ENCODE measurements at places on chromosomes 2 and 18.

GRCh38 chr2:143148757-143149156 lies 19.5 kb downstream of the ARHGAP15 start:
- no peak for DNase-seq

DNA sequence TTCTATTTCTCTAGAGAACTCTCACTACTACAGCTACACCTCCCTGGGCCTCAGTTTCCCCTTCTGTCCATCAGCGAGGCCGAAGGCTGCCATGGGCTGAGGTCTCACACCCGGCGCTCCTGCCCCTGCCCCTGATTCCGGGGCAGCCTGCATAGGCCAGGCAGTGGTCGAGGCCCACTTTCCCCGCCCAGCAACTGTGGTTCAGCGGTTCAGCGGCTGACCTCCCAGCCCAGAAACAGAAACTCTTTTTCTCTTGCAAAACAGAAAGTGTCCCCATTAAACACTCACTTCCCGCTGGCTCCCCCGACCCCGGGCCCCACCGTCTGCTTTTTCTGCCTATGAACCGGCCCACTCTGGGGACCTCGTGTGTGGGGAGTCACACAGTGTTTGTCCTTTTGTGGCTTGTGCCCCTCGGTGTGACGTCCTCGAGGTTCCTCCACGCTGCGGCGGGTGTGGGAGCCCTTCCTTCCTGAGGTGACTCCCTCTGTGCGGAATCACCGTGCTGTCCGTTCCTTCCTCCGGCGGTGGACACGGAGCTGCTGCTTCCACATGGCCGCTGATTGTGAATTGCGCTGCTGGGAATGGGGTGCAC lies 16.0 kb downstream of the PDCD1 start:
- no peak for DNase-seq

- no peak for DNase-seq
These were observed 297.0 kb upstream of the GULP1 start for GRCh38 chr2:187994464-187995331.

DNA sequence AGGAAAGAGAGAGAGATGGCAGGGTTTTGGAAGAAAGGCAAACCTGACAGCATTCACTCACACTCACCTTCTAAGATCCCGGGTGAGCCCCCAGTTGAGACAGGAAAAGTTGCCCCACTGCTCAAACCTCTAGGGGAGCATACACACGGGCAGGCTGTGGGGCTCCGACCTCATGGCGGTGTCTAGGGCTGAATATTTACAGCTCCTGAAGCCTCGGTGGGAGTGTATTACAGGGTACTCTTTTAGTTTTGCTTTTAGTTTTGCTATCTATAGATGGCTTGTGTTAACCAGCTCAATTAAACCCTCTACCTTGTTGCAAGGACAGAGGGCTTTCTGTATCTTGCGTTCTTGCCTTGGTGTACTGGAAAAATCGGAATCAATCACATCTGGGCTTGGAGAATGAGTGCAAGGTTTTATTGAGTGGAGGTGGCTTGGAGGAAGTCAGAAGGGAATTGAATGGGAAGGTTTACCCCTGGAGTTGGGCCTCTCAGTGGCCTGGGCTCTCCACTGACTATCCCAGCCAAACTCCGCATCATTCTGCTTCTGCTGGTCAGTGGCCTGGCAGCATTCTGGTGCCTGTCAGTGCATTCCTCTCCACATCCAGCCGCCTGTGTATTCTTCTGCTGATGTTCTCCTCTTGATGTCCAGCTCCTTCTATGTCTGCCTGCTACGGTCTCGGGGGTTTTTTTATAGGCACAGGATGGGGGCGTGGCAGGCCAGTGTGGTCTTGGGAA lies 10.1 kb upstream of the IFIH1 start:
- no peak for DNase-seq

DNA sequence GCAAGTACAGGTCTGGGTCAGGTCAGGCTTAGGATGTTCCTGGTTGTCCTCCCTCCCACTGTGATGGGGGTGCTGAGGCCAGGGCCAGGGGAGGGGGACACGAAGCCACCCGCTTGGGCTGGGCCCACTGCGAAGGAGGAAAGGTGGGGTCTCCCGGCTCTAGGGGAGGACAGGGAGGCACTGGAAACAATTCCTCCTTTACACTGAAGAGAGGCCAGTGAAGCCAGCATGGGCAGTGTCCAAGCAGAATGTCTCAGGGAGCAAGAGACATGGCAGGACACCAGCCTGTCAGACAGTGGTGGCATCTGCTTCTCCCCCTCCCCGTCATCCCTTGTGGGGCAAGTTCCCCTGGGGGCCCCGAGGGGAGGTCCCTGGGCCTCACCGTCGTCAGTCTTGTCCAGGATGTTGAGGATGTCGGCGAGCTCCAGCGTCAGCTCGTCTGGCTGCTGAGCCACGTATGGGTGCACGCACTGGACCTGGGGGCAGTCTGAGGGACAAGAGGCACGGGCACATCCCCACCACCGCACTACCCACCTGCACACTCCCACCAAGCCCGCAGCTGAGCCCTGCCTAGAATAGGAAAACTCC lies 10.8 kb downstream of the SNORC start:
- DNase-seq: no peak

DNA sequence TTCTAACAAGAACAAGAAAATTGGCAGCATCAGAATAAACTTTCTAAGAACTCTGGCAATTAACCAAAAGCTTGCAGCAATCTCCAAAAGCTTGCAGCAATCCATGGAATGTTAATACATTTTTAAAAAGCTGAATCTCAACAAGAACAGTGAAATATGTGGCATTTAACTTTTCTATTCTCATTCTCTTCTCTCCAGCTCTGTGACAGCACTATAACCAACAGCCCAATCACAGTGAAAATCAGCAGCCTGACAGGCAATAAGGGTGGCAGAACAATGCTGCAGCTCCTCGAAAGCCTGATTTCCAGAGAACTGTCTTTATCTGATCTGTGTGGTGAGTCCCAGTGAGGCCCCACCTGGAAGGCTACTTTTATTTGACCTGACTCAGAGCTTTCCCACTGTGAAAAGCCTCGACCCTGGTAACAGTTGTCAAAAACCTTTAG lies 60.0 kb downstream of the TMEM131 start:
- no peak for DNase-seq

- DNase-seq: no peak
These were observed 27.6 kb downstream of the NCK2 start for GRCh38 chr2:105772362-105772761.

- no peak for DNase-seq
These were observed 65.7 kb upstream of the BCL2L11 start for GRCh38 chr2:111054791-111055691.

DNA sequence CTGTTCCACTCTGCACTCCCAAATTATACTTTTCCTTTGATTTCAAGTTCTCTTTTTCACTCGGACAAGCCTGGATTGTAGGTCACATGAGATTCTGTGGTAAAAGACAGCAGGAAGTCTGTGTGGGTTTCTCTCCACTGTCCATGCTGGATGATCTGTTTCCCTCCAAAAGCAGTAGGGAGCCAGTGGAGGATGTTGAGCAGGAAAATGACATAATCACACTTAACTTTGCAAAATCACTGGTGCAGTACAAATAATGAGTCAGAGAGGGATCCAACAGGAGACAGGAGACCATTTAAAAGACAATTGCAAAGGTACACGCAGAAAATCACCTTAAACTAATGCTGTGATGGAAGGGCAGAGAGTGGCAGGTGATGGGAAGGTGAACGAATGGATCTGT lies 301.3 kb downstream of the ZNF407 start:
- no peak for DNase-seq

- no peak for DNase-seq
These were observed 15.8 kb downstream of the GKN2 start for GRCh38 chr2:68936889-68937288.

DNA sequence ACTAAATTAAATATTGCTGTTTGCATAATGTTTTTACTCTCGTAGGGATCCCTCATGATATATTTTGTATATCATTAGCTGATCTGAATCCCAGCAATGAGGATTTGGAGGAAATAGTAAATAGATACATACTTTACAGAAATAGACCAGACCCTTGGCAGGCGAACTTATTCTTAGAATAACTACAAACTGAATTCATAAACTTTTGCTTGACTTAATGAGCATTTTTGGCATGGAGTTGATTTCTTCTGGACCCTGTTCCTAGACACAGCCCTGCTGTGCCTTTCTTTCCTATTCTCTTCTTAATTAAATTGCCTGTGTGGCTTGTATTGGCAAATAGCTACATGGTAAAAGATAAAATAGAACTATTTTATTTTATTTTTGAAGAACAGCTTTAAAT lies 145.9 kb downstream of the GREB1L start:
- DNase-seq: no peak

- no peak for DNase-seq
These were observed 161.4 kb upstream of the GULP1 start for GRCh38 chr2:188130317-188130716.

DNA sequence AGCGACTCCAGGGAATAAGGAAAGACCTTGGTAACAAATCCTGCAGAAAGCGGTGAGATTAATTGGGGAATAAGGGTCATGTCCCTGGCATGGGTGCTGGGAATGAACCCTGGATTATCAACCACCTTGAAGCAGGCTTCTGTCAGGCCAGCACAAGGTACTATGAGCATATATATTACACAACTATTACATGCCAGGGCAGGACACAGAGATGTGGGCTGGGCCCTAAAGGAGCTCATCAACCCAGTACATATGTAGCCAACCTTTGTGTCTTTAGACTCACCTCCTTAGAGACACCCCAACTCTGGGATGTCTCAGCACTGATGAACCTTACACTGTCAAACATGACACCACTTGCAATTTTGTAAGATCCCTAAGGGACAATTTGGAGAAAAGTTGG lies 3.4 kb downstream of the SFXN5 start:
- DNase-seq: no peak

DNA sequence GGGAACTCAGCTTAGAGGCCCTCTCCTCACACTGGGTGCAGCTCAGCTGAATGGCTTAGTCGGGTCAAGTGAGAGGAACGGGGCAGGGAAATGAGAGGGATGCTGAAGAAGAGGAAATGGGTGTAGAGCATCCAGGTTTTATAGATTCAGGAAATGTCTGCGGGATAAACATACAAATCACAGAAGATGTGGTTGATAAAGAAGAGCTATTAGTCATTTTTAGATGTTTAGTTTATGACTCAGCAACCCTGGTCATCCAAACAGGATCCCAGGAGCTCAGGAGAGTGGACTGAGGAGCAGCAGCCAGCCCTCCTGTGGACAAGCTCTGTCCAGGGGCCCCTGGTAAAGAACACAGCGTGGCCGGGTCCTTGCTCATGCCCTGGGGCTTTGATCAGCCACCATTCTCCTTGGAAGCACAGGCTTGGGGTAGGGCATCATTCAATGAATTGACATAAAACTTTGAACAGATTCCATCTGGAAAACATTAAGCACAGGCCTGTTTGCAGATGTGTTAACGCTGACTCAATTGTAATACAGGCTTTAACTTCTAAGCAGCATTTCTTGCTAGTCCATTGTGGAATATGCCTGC lies 83.0 kb downstream of the NPAS2 start:
- no peak for DNase-seq

Data from activated T-helper 1 cell treated with anti-CD3 and anti-CD28 coated beads, Interleukin-2, amount 50 U/mL, for 16 hours (primary cell).